ENCODE measurements at places on chromosomes 4 and X.

GRCh38 chr4:139777757-139778156 is 112.1 kb downstream of the MGST2 start:
- no peak for DNase-seq

DNA sequence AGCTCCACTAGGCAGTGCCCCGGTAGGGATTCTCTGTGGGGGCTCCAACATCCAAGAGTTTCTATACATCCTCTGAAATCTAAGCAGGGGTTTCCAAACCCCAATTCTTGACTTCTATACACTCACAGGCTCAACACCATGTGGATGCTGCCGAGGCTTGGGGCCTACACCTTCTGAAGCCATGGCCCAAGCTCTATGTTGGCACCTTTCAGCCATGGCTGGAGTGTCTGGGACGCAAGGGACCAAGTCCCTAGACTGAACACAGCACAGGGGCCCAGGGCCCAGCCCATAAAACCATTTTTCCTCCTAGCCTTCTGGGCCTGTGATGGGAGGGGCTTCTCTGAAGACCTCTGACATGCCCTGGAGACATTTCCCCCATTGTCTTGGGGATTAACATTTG is 511.8 kb downstream of the TRAM1L1 start:
- DNase-seq, result no peak

GRCh38 chr4:108205859-108206258 is 37.1 kb upstream of the LEF1 start:
- no peak for DNase-seq

- no peak for DNase-seq
Measured at GRCh38 chrX:134570509-134570846, 87.8 kb downstream of the PLAC1 start.

DNA sequence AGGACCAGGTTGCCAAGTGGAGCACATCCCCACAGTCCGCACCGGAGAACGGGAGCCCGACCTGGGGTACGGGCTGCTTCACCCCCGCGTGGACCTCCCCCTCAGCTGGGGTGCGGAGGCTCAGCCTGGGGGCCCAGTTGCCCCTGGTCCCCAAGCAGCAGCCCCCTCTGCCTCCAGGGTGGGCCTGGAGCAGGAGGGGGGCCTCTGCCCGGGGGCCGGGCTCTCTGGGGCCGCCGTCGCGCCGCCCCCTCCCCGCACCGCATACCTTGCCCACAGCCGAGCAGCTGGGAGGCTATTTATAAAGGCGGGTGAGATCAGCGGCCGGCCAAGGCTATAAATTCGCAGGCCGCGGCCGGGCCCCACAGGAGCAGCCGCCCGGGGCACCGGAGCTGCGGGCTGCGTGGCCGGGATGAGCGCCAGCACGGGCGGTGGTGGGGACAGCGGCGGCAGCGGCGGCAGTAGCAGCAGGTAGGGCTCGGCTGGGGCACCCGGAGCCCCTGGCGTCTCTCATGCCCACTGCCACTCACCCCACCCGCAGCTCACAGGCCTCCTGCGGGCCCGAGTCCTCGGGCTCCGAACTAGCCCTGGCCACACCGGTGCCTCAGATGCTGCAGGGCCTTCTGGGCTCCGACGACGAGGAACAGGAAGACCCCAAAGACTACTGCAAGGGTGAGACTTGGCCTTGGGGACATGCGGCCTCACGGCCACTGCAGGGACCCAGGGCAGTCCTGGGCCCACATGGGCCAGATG is at the start of gene SRPK3:
SRPK3 (plus strand) TSS at position 364 of the 750 bp plus-strand sequence; CDS start at position 410, 46 bp downstream.
- no peak for DNase-seq

DNA sequence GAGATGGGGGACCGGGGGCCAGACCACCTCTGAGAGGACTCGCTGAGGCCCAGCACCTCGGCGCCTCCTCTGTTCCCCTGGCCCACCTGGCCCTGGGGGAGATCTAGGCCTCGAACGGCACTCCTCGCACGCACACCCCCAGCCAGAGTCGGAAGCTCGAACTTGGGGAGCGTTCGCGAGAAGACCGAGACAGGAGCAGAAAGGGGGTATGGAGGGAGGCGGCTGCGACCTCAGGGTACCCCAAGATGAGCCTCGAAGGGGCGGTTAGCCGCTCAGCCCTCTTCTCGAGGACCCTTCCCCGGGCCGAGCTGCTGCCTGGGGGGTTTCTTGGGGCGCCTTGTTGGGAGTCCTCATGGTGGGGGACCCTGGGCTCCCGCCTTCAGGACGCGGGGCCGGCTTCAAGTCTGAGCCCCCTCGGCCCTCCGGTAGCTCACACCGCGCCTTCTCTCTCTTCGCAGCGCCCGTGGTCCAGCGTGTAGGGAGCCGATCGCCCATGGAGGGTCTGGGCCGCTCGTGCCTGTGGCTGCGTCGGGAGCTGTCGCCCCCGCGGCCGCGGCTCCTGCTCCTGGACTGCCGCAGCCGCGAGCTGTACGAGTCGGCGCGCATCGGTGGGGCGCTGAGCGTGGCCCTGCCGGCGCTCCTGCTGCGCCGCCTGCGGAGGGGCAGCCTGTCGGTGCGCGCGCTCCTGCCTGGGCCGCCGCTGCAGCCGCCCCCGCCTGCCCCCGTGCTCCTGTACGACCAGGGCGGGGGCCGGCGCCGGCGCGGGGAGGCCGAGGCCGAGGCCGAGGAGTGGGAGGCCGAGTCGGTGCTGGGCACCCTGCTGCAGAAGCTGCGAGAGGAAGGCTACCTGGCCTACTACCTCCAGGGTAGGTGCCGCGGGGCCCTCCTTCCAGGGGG is 706 bp downstream of the DUSP9 start:
- no peak for DNase-seq

DNA sequence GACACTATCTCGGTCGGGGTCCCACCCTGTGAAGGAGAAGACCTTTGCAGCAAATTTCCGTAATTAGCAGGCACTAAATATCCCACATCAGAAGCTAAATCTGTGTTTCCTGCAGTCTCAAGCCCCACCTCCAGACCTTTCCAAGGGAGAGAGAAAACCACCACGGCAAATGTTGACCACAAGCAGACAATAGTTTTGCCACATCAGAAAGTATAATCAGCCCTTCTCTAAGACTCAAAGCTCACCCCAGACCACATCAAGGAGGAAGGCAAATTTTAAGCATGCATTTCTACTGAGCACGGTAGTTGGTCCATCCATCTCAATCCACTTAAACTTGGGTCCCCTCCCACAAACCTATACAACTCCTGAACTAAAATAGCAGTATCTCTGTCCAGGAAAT is 398.5 kb downstream of the GPM6A start:
- DNase-seq, result no peak

DNA sequence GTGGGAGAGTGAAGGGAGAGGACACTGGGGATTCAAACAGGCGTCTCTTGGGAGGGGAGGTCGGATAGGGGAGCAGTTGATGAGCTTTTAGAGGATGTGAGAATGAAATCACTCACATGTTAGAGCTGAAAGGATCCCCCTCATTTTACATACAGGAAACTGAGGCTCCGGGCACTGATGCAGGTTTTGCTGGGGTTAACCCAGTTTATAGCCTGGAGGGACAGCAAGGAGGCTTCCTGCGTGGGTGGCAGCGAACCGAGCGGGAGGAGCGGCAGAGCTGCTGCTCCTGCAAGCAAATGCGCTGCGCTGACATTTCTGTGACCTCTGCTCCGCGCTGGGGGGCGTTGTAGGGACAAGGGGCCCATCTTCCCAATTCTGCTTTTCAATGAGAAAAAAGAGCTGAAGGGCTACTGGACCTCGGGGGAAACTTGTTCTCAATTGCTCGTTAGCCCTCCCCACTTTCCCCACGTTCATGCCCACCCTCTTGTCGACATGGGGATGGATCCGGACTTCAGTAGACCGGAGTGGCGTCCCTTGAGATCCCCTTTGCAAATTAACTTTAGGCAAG is 1.2 kb upstream of the NEUROG2 start:
- no peak for DNase-seq

DNA sequence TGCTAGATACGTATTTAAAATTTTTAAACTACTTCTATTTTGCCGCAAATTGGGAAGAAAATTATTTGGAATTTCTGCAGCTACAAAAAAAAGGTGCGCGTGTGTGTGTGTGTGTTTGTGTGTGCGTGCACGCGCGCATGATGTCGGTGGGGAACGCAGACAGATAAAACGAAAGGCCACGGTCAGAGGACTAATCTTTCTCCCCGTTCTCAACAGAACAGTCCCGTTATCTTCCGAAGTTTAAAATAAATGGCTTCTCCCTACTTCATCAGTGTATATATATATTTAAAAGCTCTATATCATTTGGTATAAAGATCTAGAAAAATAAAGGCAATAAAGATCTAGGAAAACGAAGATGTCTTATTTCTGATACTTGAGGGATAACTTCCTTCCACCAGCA is 1.5 kb downstream of the MGARP start:
- no peak for DNase-seq

DNA sequence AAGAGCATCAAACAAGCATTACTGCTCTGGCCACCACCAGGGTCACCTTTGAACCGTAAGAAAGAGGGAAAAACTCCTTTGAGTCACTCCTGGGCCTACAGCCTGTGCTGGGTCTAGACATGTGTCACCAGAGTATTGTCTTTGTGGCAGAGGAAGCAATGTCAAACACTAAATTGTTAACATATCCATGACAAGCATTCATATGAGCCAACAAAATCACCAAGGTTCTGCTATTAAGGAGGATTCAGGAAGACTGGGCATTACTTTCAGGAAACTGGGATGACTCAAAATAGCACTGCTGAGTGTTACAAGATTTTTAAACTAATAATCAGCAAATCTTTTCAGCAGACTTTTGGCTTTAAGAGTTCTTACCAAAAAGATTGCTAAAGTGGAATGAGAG is 28.1 kb downstream of the LGI2 start:
- DNase-seq, result peak; percentile 11

- DNase-seq, result peak; percentile 56
Measured at GRCh38 chrX:65587616-65588526, 53.3 kb upstream of the LAS1L start.

- no peak for DNase-seq
Measured at GRCh38 chr4:119039779-119040178, 95.9 kb upstream of the MYOZ2 start.

DNA sequence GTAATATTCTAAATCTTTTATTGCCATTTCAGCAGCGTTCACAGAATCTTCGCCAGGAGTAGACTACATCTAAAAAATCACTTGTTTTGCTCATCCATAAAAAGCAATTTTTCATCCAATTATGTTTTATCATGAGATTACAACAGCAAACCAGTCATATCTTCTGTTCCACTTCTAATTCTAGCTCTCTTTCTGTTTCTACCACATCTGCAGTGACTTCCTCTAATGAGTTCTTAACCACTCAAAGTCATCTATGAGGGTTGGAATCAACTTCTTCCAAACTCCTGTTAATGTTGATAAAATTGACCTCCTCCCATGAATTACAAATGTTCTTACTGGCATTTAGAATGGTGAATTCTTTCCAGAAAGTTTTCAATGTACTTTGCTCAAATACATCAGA is 174.4 kb upstream of the BRWD3 start:
- DNase-seq, result no peak
